ENCODE measurements at places on chromosomes 4 and X. TPM values are rescaled to one million over a fixed set of nuclear protein-coding genes. Genes with fewer than 3 reads are reported as not detected.

GRCh38 chrX:54492340-54492739 lies 3.7 kb downstream of the FGD1 start:
- DNase-seq: no peak

- no peak for DNase-seq
Measured at GRCh38 chr4:166625018-166625637, 609.2 kb downstream of the SPOCK3 start.

- no peak for DNase-seq
Measured at GRCh38 chrX:39910651-39911050, 187.1 kb downstream of the BCOR start.

ADAM29 gene
- not detected for total RNA-seq

DNA sequence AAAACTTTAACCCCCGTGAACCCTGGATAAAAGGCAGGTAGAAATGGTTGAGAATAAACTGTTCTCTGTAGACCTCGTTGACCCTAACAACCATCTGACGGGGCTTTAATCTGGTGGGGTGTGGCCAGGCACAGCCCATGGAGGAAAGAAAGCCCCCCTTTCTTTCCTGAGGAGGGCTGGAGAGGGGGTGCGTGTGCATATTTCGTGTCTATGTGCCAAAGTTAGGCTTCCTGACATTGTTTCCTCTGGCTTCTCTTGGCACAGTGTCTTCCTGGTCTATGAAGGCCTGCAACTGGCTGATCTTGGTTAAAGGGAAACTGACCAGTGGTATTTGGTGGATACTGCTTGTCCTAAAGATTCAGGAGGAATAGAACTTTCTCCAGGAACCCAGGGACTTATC lies 97.1 kb downstream of the MGST2 start:
- DNase-seq: no peak

- peak; percentile 61 for DNase-seq
Measured at GRCh38 chr4:145840162-145840768, 98.4 kb downstream of the ZNF827 start.

DNA sequence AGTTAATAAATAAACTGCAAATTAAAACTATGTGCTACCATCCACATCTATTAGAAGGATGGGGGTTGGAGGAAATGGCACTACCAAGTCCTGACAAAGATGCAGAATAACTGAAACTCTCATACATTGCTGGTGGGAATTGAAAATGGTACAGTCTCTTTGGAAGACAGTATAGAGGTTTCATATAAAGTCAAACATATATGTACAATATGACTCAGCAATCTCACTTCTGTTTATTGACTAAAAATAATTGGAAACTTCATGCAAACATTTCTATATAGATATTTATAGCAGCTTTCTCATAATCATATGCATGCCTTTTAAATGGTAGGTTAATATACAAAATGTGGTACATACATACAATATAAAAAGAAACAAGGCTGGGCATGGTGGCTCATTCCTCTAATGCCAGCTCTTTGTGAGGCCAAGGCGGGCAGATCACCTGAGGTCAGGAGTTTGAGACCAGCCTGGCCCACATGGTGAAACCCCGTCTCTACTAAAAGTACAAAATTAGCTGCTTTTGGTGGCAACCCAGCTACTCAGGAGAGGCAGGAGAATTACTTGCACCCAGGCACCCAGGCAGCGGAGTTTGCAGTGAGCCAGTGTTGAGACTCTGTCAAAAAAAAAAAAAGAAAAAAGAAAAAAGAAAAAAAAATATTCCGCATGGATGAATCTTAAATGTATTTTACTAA lies 225.0 kb upstream of the CXXC4 start:
- no peak for DNase-seq

FRMPD4 gene
- not detected for total RNA-seq

BMP2K gene
- total RNA-seq: 12.3 TPM

- no peak for DNase-seq
Measured at GRCh38 chrX:38081909-38082308, 75.6 kb downstream of the SYTL5 start.

- DNase-seq: no peak
Measured at GRCh38 chrX:71458866-71459265, 74.0 kb upstream of the OGT start.

- no peak for DNase-seq
Measured at GRCh38 chr4:26937567-26937966, 76.9 kb downstream of the STIM2 start.

DNA sequence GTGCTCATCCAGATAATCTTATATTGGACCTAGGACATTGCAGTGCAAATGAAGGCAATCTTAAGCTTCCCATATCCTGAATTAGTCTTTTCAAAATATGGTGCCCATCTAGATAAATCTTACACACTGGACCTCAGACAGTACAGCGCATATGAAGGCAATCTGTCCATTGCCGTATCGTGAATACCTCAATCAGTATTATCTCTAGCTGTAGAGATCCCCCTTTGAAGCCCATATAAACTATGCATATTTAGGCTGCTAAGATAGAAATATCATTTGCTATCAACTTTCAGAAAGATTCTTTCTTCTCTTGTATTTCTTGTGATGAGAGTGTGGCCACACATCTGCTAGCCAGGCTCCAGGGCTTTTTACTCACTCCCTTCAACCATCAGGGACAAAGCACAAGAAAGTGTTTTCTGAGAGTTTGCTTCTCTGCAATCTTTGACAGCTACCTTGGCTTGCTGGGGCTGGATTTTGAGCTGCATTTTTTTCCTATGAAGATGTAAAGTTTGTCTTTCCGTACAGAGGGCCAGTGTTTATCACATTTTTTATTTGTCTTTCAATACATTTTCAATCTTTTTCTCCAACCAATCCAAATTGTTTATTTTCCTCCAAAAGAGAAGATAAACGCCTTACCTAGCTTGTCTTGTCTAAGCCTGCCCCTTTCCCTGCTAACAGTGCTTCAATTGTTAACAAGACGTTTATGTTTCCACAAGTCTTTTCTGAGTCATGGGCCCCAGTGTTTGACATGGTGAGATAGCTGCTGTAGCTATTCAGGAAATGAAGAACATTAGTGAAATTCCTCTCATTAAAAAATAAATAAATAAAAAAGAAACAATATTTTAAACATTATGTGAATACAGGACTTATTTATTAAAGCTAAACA lies 57.6 kb upstream of the FAT1 start:
- peak; percentile 75 for DNase-seq

DNA sequence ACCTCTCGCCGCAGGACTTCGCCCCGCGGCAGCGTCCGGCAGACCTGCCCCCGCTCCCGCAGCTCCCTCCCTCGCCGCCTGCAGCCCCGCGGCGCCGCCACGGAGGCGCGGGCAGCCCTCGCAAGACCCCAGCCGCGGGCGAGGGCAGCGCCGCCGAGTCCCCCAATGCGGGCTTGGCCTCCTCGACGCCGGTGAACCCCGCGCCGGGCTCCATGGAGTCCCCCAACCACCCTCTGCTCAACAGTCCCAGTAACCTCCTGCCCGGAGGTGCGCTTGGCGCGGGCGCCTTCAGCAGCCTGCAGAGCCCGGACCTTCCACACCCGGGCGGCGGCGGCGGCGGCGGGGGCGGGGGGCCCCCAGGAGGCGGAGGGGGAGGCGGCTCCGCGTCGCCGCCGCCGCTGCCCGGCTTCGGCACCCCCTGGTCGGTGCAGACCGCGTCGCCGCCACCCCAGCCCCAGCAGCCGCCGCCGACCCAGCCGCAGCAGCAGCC lies 1.2 kb downstream of the CPEB2 start:
- DNase-seq: peak; percentile 45

- DNase-seq: no peak
Measured at GRCh38 chrX:21437036-21437435, 62.8 kb downstream of the CNKSR2 start.

CBR4 gene
- 5.4 TPM for total RNA-seq

GPC4 gene
- 1.4 TPM for total RNA-seq

PAGE5 gene
- not detected for total RNA-seq

GRCh38 chr4:24104158-24104565 lies 214.3 kb upstream of the PPARGC1A start:
- DNase-seq: no peak

XAGE5 gene
- total RNA-seq: not detected

DNA sequence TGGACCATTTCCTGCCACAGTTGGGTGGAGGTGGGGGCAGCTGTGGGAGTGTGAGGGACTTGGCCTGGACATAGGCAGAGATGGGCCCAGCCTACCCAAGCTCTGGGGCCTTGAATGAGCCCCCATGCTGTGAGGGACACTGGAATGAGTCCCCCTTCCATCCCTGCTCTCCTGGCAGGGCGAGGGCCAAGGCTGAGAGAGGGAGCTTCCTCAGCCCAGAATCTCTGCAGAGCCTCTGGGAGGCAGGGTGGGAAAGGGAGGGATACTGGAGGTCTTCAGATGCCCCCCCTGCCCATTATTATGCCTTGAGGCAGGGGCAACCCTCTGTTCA lies 124.5 kb upstream of the PJA1 start:
- DNase-seq: no peak

DNA sequence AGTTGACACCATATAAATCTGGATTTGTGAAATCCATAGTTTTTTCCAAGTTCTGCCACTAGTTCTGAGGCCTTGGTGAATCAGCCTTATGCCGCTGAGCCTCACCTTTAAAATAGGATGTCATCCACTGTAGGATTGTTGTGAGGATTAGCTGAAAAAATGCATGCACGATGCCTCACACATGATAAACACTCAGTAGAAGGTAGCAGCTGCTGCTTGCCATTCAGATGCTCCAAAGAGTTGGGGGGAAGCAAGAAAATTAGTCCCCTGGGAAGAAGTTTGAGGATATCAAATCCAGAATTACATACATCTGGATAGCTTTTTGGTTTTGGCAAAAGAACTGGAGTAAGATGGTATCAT lies 7.4 kb downstream of the MMAA start:
- no peak for DNase-seq

DNA sequence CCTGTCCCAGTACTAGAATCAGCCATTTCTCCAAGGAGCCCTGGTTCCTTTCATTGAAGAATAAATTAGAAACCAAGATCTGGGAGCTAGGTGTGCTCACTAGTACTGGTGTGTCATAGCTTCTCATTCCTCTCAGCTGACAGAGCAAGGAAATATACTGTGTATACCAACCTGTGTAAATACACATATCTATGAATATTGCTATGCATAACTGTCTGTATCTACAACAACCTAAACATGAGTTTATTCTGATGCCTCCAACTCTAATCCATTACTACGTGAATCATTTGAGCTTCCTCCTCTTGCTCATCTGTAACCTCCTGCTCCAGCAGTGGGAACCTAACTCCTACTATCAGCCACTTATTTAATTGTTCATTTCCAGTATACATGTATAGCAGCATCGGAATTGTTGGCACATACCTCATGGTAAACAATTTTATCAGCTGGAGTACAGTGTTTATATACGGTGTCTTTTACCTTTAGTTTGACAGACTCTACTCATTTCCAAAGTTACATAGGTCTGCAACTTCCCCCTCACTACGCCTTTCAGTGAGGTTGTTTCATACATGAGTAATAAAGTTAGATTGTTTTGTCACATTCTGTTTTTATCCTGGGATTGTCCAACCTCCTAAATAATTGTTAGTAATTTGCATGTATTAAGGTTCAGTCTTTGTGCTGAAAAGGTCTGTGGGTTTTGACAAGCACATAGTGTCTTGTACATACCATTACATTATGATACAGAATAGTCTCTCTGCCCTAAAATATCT lies 7.1 kb upstream of the SCRG1 start:
- DNase-seq: no peak

ADGRA3 gene
- 22.9 TPM for total RNA-seq

Measured in HT-29 (cell line).